Activated T-cell treated with anti-CD3 and anti-CD28 coated beads, Interleukin-2, amount 50 U/mL, for 24 hours (primary cell): ENCODE measurements at places on chromosomes 4 and X.

GRCh38 chr4:81912376-81913030, 440.8 kb upstream of the RASGEF1B start:
- no peak for DNase-seq

DNA sequence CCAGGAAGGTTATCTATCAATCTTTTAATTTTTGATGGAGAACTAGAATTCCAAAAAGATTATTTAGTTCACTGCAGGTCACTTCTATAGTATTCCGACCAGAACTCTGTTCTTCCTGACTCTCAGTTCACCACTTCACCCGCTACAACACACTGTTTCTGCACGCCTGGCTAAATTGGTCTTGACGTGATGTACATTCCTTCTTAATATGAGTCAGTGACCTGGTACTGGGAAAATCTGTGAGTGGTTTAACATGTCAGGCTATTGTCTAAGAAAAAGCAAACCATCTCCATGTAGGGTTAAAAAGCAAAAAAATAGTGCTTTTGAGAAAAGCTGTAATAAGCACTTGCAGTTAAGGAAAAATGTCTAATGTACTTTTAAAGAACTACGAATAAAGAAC, 120.4 kb downstream of the NDST3 start:
- DNase-seq: no peak

GRCh38 chr4:90112715-90113114, 14.5 kb upstream of the CCSER1 start:
- DNase-seq: no peak

DNA sequence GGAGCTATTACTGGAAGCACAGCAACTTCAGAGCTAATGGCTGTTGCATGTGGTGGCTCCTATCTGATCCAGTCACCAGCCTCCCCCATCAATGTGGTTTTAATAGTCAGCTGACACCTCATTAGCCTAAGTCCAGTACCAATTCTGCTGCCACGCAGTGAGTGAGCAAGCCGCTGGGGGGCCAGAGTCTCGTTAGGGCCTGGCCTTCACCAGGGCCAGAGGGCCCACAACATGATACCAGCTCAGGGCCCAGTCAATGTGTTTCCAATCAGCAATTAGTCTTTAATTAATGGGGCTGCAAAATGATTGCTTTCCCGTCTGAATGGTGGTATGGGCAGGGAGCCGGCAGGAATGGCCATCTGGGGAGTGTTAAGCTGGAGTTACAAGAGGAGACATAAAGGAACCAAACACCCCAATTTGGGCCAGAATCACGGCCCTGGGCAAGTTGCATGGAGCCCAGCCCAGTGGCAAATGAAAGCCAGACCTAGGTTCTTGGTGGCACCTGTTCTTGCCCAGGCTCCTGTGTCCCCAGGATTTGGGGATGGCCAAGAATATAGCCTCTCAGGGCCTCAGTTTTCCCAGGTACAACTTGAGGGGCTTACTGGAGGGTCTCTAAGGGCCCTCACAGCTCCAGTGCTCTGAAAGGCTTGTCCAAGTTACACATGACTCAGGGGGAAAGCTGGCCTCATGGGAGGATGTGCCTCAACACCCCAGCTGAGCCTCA, 119.2 kb downstream of the EFNB1 start:
- DNase-seq: no peak

DNA sequence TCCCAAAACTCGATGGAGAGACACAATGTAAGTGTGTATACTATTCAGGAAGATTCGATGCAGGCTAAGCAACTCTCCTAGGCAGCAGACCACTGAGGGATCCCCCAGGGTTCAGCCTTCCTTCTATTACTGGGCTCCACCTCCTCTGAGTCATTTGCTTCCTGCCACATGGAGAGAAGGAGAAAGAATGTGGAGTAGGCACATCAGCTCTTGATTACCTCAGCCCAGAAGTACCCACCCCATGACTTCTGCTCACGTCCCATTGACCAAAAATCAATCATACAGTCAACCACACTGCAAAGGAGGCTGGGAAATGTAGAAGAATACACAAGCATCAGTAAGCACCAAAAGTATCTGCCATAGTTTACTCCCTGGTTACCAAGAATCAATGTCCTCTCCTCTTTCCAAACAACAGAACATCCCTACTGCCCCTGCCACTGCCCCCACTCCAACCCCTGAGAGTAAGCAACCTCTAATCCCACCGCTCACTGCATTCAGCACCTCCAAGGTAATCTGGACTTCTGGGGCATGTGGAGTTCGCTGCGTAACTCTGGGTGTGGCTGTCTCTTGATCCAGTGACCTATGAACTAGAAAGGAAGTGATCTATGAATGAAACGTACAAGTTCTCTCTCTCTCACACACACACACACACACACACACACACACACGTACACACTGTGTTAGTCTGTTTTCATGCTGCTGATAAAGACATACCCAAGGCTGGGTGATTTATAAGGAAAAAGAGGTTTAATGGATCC, 91.2 kb upstream of the C1QTNF7 start:
- DNase-seq: no peak

GRCh38 chr4:6582889-6583490, 8.0 kb downstream of the MAN2B2 start:
- DNase-seq: no peak

DNA sequence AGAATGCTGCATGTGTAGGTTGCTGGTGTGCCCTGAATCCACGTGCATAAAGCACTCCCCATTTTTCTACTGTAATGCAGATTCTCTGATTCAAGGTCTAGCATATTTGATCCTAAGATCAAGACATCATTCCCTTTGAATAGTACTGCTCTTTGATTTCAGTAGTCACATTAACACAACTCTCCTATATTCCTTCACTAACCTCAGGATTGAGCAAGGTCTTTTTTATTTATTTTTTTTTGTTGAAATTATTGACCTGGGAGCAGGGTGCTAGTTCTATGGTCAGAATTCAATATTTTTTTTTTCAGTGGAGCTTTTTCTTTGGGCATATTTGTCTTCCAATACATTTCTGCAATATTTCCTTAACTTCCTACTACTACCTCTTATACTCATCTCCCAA, 245.7 kb downstream of the RBMX2 start:
- DNase-seq: no peak

GRCh38 chr4:31592293-31592692, 872.1 kb downstream of the PCDH7 start:
- DNase-seq: no peak

GRCh38 chr4:143417679-143418403, 81.2 kb downstream of the GAB1 start:
- no peak for DNase-seq

- DNase-seq: no peak
These were observed 4.2 kb downstream of the CNGA2 start for GRCh38 chrX:151738751-151739150.

- DNase-seq: no peak
These were observed 16.9 kb upstream of the TMEM271 start for GRCh38 chr4:592825-593520.

- DNase-seq: no peak
These were observed 146.9 kb upstream of the FGF13 start for GRCh38 chrX:138858438-138858837.
